ENCODE measurements at places on chromosomes 2 and 18.

DNA sequence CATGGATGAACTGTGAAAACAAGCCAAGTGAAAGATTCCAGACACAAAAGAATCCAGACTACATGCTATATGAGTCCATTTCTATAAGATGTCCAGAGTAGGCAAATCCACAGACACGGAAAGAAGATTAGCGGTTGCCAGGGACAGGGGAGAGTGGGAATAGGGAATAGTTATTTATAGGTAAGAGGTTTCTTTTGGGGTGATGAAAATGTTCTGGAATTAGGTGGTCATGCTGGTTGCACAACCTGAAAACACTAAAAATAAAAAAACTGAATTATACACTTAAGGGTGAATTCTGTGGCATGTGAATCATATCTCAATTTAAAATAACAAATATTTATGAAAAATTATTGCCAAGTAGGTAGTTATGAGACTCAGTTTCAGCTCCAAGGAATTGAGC is 168.4 kb downstream of the LTBP1 start:
- no peak for DNase-seq

DNA sequence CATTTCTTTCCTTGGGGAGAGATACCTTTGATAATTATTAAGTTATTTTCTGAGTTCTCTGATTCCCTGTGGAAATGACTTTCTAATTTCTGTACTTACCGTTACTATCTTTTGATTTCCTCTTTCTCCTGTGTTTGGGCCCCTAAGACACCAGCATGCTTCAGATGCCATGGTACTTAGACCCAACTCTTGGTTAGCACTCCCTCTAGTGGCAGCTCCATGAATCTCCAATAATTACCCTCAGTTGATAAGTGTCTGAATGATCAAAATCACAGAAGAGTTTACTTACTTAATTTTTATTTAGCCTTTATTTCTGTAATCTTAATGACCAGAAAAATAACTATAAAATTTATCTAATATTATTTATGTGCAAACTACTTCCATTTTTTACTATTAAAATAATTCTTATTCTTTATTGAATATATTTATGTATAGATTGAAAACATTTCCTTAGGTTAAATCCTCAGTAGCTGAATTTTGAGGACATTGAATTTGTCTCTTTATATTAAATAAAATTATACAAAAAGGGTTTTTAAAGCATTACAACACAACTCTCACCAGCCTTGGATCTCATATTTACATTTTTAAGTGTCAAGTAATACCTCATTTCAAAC is 300.4 kb downstream of the KCNS3 start:
- DNase-seq = peak; percentile 24

- DNase-seq = no peak
These were observed 438 bp downstream of the HSPE1 start for GRCh38 chr2:197500503-197501131.

DNA sequence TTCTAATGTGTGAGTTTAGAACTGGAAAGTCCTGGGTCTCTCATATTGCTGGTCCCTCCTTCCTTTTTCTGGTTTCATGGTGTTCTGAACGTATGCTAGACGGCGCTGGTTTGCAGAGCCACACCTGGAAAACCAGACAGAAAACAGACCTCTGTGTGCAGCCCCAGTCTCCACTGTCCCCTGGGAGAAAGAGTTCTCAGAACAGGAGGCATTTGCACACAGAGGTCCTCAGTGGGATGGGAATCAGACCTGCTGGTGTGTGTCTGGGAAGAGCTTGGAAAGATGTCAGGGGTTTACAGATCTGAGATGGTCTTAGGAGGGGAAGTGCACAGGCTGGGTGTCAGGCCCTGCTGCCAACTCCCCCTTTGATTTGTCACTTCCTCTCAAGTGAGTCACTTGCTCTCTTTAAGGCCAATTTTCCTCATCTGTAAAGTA is 14.9 kb upstream of the MBP start:
- DNase-seq = no peak

- DNase-seq = no peak
These were observed 646 bp downstream of the ALS2 start for GRCh38 chr2:201779901-201780673.

DNA sequence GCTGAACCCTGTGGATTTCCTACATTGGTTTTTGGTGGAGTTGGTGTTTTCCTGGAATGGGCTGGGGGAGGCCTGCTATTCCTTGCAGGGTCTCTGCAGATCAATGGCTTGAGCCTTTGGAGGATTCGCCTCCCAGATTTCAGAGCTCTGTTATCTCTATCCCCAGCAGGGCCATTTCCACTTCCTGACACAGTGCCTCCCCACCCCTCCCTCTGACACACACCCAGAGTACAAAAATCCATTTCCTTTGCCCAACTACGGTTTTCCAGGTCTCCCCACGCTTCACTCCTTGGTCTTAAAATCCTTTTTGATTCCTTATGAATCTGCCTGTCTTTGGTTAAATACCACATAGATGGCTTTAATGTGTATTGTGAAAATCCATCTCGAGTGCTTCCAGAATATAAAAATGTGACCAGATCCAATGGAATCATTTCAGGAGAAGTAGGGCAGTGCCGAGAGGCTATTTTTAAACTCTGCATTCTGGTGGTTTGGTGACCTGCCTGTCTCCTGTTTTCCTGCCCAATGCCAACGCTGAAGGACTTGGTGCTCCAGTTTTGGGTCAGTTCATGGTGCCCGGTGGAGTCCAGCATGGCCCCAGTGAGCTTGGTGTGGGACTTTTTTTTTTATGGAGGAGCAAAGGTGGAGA is 60.9 kb downstream of the ARL4C start:
- no peak for DNase-seq

DNA sequence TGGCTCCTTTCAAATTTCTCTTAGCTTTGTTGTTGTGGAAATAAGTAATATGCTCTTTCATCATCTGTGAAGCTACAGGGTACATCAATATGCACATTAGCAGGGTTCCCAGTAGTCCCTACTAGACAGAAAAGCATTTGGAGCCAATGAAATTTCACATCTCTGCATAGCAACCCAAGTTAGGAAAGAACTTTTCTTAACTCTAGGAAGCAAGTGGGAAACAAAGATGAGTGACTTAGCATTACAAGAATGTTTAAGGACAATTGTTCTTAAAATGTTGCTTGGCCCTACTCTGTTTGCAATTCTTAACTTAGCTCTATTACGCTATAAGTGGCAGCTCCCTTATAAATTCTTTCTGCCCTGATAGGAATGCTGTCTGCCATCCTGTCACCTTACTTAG is 39.6 kb downstream of the ZEB2 start:
- DNase-seq = no peak

DNA sequence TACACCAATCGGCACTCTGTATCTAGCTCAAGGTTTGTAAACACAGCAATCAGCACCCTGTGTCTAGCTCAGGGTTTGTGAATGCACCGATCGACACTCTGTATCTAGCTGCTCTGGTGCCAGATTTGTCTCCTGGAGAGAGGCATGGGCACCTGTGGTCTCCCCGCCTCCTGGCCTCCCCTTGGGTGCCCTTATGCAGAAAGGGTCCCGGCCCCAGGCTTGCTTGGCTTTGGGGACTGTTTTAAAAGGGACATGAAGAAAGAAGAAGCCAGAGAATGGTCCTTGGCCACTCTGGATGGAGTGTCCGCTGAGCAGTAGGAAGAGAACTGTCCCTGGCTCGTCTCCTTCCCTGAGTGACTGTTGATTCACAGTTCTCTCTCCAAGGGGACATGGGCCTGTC is 11.5 kb upstream of the ALPP start:
- no peak for DNase-seq

- no peak for DNase-seq
These were observed 114.1 kb upstream of the NDUFV2 start for GRCh38 chr18:8988260-8988871.

- no peak for DNase-seq
These were observed 16.5 kb downstream of the TWIST2 start for GRCh38 chr2:238864207-238865014.

- DNase-seq = no peak
These were observed 6.2 kb upstream of the ANXA4 start for GRCh38 chr2:69735686-69736085.

DNA sequence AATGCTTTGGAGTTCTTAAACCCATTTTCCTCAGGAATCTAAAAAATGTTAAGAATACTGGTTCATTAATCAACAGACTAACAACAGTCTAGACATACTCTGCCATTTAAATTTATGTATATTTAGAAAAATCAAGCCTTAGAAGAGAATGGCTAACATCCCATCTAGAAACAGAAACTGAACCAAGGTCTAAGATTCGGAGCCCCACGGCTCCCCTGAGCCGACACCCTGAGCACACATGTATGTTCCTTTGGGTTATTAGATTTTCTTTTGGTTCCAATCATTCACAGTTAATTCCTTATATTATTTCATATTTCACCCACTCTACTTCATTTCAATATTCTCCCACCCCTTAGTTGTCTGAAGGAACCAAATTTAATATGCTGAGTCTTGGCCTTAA is 94.8 kb upstream of the HNRNPA3 start:
- no peak for DNase-seq

All from SK-N-MC (cell line).